ENCODE measurements at places on chromosomes 7 and 10.

- peak; percentile 63 for DNase-seq
Measured at GRCh38 chr7:129271500-129272355, 46.9 kb downstream of the AHCYL2 start.

- no peak for DNase-seq
Measured at GRCh38 chr7:123734498-123734897, 14.3 kb downstream of the WASL start.

GRCh38 chr7:42002654-42003053 lies 234.4 kb downstream of the GLI3 start:
- no peak for DNase-seq

DNA sequence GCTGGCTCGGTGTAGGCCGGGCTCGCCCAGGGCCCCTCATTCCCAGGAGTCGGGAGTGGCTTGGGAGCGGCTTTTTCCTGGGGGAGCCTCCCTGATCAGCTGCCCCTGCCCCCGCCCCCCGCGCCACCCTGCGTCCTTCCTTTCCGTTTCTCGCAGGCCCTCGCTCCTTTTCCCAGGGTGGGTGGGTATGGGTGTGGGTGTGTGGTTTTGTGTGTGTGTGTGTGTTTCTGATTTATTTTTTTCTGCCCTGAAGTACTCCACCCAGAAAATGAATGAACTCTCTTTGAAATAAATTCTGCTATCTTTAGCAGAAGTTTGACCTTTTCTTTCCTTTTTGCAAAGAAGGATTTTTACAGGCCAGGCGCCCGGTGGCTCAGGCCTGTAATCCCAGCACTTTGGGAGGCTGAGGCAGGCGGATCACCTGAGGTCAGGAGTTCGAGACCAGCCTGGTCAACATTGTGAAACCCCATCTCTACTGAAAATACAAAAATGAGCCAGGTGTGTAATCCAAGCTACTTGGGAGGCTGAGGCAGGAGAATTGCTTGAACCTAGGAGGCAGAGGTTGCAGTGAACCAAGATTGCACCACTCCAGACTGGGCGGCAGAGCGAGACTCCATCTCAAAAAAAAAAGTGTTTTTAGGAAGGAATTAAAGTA lies 30.0 kb upstream of the AP5Z1 start:
- no peak for DNase-seq

GRCh38 chr10:118746246-118746645 lies 8.5 kb downstream of the CACUL1 start:
- DNase-seq: no peak

- no peak for DNase-seq
Measured at GRCh38 chr7:6148724-6149360, 117.7 kb downstream of the ANKRD61 start.

DNA sequence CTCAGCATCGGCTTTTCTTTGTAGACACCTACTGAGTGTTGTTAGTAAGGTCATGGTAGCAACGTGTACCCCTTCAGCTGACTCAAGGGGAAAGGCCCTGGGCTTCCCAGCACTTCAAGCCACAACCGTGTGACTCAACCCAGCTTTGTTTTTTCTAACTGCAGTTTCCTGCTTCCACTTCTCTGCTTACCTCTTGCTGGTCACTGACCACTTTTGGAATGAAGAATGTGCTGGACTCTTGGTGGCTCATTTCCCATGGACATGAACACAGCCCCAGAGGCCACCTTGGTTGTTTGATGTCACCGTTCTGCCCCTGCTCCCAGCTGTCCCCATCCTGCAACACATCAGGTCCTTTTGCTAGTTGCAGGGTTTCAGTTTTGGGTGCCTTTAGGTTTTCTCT lies 69.5 kb upstream of the ZNF438 start:
- no peak for DNase-seq

DNA sequence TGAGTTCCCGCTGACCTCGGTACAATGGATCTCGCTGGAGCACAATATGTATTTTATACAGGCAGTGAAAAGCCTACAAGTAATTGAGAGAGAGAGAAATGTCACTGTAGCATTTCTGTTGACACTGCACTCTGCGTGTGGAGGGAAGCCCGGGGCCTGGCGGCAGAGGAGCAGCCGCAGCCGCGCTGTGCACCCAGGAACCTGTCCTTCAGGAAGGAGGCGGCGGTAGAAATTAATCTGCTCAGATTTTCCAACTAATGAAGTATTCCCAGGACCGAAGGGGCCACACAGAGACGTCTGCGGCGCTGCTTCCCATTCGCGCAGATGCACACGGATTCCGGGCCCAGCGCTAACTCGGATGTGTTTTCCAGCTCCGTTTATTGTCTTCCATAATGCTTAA lies 170.1 kb downstream of the EBF3 start:
- DNase-seq: no peak

DNA sequence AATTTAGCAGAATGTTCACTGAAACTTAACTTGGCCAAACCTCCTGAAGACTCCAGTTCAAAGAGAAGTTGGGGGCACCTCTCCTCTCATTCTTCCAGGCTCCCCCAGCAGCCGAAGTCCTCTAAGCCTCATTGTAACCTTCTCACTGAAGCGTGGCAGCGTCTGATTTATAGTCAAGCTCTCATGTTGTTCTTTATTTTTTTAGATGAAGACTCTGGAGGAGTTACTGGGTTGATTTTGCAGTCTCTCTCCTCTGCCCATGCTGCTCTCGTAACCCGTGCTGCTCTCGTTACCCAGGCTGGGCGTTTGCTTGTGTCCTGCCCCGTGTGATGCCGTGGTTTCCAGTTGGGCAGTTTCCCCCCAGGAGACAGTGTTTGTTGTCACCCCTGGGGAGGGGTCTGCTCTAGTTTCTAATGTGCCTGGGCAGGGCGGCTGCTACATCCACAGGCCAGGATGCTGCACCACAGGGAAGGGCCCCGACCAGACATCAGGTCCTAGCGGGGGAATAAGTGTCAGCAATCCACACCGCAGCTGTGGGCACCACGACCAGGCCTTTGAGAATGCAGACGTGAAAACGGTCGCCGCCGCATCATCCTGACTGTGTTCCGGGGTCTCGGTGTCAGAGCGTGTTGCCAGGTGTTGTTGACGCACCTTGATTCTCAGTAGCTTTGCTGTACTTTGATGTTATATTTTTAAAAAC lies 65.2 kb downstream of the WDR37 start:
- DNase-seq: no peak

GRCh38 chr7:22885797-22886261 lies 63.2 kb upstream of the TOMM7 start:
- DNase-seq: no peak

DNA sequence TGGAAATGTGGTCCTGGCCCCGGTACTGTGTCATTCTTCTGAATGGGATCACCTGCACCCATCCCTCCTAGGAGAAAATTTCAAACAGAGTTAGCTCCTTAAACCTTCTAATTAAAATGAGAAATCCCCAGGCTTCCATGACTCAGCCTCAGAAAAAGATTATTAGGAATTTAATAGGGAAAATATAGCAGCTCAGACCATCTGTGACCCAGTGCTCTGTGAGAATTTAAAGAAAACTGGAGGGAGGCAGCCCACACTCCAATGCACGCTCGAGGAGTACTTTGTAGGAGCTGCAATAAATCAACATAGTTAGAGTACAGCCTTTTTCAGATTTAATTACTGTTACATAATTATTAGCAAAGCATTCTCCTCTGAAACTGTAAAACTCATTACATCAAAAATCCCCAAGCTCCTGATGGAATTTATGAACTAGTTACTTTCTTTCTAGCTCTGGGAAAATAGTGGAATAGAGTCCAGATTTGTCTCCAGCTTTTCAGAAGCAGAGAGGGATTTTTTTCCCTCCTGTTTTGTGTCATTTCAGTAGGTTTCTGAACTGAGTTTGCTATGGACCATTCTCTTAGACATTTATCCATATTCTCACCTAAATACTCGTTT lies 30.1 kb downstream of the NEUROD6 start:
- no peak for DNase-seq

- no peak for DNase-seq
Measured at GRCh38 chr7:12475362-12476063, 71.8 kb upstream of the VWDE start.

GRCh38 chr7:144738708-144739314 lies 97.0 kb downstream of the TPK1 start:
- DNase-seq: peak; percentile 3

DNA sequence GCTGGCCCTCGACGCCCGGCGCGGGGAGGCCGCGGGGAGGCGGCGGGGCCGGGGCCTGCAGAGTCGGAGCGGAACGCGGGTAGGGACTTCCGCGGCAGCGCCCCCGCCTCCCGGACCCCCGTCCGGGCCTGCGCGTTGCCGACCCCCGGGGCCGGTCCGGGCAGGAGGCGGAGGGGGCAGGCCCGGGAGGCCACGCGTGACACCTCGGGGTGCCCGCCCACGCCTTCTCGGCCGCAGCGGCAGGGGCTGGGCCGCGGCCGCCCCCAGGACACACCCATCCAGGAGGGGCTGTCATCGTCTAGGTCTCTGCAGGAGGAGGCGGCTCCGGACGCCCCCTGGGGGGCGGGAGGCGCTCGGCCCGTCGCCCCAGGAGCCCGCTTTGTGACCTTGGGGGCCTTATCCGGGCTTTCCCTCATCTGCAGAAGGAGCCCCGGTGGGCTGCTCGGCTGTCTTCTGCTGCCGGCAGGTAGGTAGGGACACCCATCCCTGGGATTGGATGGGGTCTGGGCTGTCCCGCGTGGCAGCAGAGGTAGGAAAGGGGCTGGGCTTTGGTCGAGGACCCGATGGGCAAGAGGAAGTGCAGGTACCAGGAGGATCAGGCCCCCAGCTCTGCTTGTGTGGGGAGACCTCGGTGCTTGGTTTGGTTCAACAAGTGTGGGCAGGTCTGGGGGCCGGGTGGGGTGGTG lies 569 bp downstream of the ZNF316 start:
- DNase-seq: no peak

DNA sequence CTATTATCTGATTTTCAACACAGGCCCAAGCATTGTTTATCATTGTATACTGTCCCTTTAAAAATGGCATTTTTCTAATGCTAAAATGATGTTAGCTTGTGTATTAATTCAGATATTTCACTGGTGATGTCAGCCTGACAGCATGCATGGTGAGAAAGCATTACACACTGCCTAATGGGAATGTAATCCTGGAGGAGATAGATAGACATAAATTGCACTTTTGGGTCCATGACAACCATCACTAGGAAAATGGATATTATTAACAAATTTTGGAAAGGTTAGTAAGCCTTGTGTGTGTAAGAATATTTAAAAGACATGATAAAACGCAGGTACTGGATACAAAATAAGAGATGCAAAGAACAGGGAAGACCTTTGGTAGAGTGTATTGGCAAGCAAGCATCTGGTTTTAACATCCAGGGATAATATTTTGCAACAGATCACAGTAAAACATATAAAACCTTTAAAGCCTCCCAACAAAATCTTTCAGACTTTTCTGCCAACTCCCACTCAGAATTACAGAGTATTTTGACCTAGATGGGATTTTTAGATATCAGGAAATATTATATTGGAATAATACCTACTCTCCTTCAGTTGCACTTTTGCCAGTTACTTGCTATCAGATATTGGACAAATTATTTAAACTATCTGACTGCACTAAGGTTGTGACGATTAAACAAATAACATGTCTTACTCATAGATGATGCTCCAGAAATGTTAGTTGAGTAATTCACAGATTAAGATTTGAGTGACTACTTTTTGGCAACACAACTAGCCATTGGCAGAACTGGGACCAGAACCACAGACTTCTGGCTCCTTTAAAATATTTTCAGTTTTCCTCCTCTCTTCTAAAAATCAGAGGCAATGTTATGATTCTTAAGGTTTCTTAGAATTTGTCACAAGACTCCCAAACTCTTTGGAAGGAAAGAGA lies 291.6 kb upstream of the SEMA3C start:
- no peak for DNase-seq

DNA sequence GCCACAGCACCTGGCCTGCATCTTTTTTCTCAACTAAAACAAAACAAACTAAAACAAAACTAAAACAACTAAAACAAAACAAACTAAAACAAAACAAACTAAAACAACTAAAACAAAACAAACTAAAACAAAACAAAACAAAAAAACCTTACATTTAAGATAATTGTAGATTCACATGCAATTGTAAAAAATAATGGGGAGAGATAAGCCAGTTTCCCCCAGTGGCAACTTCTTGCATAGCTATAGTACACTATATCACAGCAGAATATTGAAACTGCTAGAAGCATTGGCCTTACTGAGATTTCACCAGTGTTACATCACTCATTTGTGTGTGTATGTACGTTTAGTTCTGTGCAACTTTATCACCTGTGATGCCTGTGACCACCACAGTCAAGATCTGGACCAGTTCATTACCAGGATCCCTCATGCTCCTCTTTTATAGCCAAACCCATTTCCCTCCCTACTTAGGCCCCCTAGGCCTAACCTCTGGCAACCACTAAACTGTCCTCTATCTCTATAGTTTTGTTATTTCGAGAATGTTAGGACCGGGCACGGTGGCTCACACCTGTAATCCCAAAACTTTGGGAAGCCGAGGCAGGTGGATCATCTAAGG lies 9.3 kb downstream of the FXYD4 start:
- no peak for DNase-seq

DNA sequence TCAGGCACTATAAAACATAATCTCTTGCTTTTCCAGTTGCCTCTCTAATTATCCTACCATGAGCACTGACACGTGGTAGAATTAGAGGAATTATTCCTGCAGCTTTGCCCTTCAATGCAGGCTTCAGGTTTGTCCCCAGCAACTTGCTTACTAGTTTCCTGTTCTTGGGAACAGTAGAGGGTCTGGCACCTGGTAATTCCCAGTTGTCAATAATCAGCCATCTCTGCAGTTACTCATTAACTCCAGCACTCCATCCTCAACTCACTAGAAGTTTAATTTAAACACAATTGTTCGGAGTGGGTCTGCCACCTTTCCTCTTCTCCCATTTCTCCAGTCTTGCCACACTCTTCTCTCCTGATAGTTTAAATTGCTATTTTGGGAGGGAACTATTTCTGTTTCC lies 324.3 kb upstream of the KIAA1217 start:
- no peak for DNase-seq

GRCh38 chr7:40382145-40382544 lies 247.3 kb downstream of the SUGCT start:
- no peak for DNase-seq

GRCh38 chr10:21265622-21266021 lies 259.9 kb downstream of the SKIDA1 start:
- no peak for DNase-seq

DNA sequence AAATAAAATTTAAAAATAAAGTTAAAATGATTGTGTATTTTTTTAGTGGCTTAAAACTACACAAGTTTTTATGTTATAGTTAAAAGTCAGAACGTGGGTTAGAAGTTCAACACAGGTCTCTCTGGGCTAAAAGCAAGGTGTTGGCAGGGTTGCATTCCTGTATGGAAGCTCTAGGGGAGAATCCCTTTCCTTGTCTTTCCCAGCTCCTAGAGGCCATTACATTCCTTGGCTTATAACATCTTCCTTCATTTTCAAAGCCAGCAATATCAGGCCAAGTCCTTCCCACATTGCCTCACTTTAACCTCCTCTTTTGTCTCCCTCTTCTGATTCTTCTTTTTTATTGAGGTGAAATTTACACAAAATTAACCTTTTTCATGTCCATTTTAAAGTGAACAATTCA lies 52.4 kb upstream of the EEPD1 start:
- DNase-seq: no peak

DNA sequence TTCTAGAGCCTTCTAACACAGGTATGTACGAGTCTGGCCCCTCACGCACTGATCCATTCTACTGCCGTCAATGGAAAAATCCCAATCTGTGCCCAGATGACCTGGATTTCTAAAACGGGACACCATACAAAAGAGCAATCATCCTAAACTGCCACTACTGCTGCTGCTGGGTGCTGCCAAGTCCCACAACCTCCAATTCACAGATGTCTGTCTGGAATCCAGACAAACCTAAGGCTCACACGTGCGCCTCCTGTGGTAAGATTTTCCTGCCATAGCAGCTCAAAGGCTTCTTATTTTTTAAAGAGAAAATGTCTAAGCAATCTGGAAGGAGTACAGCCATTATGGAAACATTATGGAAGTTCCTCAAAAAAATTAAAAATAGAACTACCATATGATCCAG lies 40.9 kb downstream of the JCAD start:
- DNase-seq: no peak

Measured in putamen (tissue), 1 donor.